ELR (cell line): ENCODE measurements at places on chromosomes 11 and 22.
A peak's percentile ranks its signal among the peaks of the same experiment; 100 is the strongest.

DNA sequence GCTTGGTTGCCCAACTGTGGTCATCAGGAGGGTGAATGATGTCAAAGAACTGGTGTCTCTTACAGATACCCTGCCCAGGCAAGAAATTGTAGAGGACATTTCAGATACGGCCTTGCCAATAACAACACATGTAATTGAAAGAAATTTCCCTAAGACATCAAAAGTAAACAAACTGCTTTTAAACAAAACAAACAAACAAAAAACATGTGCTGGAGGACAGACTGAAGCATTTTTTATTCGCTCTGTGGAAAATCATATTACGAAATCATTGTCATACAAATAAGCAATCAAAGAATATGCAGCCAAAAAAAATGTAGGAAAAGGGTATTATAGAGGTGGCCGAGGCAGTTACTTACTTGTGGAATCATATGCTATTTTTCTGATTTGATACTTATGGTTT, 52.1 kb upstream of the MYEOV start:
- no peak for DNase-seq

GRCh38 chr22:50672041-50672440, 582 bp upstream of the SHANK3 start:
- DNase-seq: no peak

- DNase-seq: peak; percentile 43
Observed at GRCh38 chr11:77375107-77375506, 73.6 kb upstream of the GDPD4 start.

GRCh38 chr11:58609723-58610122, 12.7 kb upstream of the CNTF start:
- no peak for DNase-seq

GRCh38 chr22:19147195-19147780, 2.8 kb downstream of the GSC2 start:
- DNase-seq: no peak
